Left kidney (tissue), 8 donors: ENCODE measurements at places on chromosomes 4 and X. TPM values are rescaled to one million over a fixed set of nuclear protein-coding genes. Genes with fewer than 3 reads are reported as not detected.

The EPGN gene
- polyA plus RNA-seq = 1.1 TPM

The BCLAF3 gene
- polyA plus RNA-seq = 20.4 TPM

The IL2 gene
- polyA plus RNA-seq = not detected

The AWAT2 gene
- polyA plus RNA-seq = not detected

The IL9R gene
- polyA plus RNA-seq = 0.20 TPM

The PNMA5 gene
- polyA plus RNA-seq = 0.33 TPM

The USP17L18 gene
- polyA plus RNA-seq = not detected

The TRAM1L1 gene
- 17.5 TPM for polyA plus RNA-seq

The SHOX gene
- polyA plus RNA-seq = 0.12 TPM

The KANTR gene
- polyA plus RNA-seq = 25.0 TPM

The ARSD gene
- 58.8 TPM for polyA plus RNA-seq

The SPATA18 gene
- polyA plus RNA-seq = 1.6 TPM

The SAP30 gene
- polyA plus RNA-seq = 14.9 TPM

The DCAF8L2 gene
- not detected for polyA plus RNA-seq

The MSX1 gene
- 0.76 TPM for polyA plus RNA-seq

The KLKB1 gene
- polyA plus RNA-seq = 2.8 TPM

The GLOD5 gene
- 0.81 TPM for polyA plus RNA-seq

The MND1 gene
- 22.6 TPM for polyA plus RNA-seq

The AREG gene
- polyA plus RNA-seq = 0.25 TPM

The GLRB gene
- polyA plus RNA-seq = 16.5 TPM

The DGKQ gene
- polyA plus RNA-seq = 5.8 TPM

The BEX1 gene
- polyA plus RNA-seq = 60.3 TPM

The CXCL3 gene
- 0.15 TPM for polyA plus RNA-seq
